KBM-7 (cell line): ENCODE measurements at places on chromosomes 5 and 9.
A peak's percentile ranks its signal among the peaks of the same experiment; 100 is the strongest.

- DNase-seq: peak; percentile 66
Observed at GRCh38 chr9:13033959-13034693, 245.4 kb downstream of the MPDZ start.

- no peak for DNase-seq
Observed at GRCh38 chr5:57804007-57804444, 321.4 kb upstream of the ACTBL2 start.

GRCh38 chr5:87361031-87361445, 51.7 kb downstream of the CCNH start:
- DNase-seq: no peak

GRCh38 chr5:8316608-8317280, 447.8 kb downstream of the MTRR start:
- no peak for DNase-seq

DNA sequence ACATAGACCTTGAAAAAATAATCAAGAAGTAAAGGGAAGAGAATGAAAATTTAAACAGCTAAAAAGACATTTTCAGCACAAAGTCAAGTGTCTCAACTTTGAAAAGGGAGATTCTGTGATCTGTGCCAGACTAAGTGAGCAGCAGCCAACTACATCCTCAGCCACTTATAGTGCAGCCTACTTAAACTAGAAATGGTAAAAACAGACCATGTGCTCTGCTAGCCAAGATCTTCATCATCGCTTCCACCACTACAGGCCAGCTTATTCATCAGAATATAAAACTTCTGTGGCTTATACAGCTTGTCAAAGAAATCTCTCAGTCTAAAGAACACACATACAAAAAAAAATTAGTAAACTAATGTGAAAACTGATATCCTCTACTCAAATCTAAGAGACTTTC, 63.5 kb downstream of the CEMIP2 start:
- DNase-seq: no peak

DNA sequence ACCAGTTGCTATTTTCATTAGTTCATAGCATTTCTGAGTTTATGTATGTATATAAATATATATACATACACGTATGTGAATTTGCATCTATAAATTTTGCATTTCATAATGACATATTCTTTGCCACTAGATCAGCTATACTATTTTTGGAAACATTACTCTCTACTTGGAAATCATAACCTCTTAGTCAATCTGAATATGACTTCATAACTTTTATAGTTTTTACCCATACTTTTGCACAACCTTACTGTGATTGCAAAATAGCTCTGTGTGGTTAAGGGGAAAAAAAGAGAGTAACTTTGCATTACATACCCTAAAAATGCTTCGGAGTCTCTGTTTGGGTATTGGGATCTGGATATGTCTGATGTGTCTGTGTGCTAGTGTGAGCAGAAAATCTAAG, 44.9 kb upstream of the ADAMTSL1 start:
- no peak for DNase-seq

DNA sequence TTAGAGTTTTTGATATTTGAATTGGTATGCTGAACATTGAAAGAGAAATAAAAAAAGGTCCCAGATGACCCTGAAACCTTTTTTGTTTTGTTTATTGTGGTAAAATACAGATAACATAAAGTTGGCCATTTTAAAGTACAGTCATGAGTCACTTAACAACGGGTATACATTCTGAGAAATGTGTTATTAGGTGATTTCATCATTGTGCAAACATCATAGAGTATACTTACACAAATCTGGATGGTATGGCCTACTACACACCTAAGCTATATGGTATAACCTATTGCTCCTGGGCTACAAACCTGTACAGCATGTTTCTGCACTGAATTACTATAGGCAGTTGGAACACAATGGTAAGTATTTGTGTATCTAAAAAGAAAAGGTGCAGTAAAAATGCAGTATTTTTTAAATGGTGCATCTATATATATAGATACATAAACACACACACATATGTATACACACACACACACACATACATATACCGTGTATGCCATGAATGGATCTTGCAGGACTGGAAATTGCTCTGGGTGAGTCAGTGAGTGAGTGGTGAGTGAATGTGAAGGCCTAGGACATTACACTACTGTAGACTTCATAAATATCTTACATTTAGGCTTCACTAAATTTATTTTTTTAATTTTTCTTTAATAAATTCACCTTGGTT, 31.0 kb downstream of the TTC1 start:
- no peak for DNase-seq

DNA sequence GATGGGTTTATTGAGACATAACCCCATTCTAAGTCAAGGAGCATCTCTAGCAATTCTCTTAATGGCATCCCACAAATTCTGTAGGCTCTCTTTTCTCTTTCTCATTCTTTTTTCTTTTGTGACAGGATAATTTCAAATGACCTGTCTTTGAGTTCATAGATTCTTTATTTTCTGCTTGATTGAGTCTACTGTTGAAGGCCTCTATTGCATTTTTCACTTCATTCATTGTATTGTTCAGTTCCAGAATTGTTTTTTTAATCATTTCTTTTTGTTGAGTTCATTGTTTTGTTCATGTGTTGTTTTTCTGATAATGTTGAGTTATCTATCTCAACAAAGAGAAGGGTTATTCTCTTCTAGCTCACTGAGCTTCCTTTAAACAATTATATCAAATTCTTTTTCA, 144.7 kb upstream of the IL12B start:
- no peak for DNase-seq

GRCh38 chr9:97419309-97419867, 7.5 kb downstream of the TDRD7 start:
- no peak for DNase-seq

DNA sequence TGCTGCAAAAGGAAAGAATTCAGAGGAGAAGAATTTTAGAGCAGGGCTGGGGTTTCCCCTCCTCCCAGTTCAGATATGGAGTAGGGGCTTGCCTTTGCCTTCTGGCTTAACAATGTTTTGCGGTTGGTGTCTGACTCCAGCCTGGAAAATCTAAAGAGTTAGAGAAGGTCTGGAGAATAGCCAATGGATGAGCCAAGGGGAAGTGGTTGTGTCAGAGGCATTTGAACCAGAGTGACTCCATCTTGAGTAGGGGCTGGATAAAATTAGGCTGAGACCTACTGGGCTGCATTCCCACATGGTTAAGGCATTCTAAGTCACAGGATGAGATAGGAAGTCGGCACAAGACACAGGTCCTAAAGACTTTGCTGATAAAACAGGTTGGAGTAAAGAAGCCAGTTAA, 133.7 kb downstream of the DIRAS2 start:
- DNase-seq: no peak

DNA sequence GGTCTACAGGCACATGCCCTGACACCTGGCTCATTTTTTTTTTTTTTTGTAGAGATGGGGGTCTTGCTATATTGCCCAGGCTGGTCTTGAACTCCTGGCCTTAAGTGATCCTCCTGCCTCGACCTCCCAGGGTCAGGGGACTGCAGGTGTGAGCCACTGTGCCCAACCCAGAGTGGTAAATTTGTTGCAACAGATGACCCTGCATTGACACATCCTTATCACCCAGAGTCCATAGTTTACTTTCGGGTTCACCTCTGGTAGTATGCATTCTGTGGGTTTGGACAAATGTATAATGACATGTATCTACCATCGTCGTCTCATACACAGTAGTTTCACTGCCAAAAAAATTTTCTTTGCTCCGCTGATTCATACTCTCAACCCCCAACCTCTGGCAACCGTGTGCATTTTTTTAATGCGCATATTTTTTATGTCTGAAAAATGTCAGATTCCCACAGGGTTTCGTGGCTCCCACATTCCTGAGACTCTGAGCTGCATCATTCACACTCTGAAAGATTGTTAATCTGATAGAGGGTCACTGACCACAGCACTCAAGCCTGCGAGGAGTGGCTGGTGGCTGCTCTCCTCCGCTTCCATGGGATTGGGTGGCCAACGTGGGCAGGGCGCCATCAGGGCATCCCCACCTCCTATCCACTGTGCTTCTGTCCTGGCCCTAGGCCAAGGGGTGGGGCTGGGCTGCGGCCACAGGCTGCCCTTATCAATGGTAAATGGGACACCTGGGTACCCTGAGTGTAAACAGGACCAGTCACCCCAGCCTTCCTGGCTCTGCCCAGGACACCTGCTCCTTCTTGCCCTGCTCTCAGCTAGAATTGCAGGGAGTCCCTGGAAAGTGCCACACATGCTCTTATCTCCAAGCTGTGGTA, 9.6 kb downstream of the NDST1 start:
- DNase-seq: no peak

DNA sequence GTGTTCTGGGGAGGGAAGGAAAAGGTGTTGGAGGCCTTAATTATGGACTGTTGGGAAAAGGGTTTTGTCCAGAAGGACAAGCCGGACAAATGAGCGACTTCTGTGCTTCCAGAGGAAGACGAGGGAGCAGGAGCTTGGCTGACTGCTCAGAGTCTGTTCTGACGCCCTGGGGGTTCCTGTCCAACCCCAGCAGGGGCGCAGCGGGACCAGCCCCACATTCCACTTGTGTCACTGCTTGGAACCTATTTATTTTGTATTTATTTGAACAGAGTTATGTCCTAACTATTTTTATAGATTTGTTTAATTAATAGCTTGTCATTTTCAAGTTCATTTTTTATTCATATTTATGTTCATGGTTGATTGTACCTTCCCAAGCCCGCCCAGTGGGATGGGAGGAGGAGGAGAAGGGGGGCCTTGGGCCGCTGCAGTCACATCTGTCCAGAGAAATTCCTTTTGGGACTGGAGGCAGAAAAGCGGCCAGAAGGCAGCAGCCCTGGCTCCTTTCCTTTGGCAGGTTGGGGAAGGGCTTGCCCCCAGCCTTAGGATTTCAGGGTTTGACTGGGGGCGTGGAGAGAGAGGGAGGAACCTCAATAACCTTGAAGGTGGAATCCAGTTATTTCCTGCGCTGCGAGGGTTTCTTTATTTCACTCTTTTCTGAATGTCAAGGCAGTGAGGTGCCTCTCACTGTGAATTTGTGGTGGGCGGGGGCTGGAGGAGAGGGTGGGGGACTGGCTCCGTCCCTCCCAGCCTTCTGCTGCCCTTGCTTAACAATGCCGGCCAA, 19.1 kb downstream of the PTGES2 start:
- DNase-seq: no peak

- DNase-seq: no peak
Observed at GRCh38 chr5:78545406-78545805, 103.2 kb downstream of the LHFPL2 start.

DNA sequence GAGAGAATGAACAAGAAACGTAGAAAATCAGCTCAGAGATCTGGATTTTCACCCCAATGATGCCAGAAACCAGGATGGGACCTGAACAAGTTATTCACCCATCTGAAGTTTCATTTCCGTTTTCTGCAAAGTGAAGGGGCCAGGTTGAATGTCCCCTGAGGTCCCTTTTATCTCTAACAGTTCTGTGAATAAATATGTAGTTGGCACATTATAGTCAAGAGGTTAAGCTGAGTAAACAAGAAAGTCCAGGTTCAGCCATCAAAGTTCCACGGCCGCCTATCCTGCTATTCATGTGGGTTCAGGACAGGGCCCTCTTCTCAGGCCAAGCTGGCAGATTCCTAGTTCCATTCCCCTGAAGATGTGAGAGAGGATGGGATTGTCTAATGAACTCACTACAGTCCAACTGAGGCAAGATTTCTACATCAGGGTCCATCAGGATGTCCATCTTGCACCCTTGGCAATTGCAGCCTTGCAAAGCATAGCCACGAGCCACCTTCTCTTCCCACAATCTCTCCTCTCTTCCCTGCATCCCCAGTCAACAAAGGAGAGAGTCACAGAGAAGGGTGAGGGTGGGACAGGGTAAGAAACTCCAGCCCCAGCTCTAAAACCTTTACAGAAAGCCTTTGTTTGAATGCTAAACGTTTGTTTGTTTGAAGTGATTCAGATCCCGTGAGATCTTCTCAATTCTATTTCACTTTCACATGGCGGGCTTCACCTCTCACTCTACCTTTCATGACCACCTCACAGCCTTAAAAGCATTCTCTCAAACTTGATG, 311.0 kb downstream of the SLIT3 start:
- no peak for DNase-seq

DNA sequence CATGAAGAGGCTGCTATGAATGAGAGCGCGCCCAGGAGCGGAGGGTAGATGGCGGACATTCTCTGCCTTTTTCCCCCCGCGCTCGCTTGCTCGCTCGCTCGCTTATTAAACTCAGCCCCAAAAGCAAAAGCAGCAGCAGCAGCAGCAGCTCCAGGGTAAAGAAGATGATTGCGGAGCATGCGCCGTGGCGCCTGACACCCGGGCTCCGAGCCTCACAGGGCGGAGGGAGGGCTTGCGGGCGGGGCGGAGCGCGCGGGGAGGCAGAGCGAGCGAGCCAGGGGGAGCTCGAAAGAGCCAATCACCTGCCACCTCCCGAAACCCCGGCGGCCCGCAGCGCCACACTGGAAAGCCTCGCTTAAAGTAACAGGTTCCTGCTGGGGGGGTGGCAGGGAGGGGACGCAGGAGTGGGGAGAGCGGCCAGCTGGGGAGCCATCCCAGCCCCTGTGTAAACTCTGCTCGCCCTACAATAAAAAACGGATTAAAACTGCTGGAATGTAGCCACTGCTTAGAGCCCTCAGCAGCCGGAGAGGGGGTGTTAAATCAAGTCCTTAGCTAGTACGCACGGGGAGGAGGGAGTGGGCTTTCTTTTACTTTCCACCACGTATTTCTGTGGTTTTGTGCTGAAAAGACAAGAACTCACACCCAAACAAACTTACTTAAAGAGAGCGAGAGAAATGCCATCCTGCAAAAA, at the start of gene MLLT3:
TSS of gene MLLT3 (minus strand) at position 170 of the 691 bp plus-strand sequence.
- peak; percentile 96 for DNase-seq

DNA sequence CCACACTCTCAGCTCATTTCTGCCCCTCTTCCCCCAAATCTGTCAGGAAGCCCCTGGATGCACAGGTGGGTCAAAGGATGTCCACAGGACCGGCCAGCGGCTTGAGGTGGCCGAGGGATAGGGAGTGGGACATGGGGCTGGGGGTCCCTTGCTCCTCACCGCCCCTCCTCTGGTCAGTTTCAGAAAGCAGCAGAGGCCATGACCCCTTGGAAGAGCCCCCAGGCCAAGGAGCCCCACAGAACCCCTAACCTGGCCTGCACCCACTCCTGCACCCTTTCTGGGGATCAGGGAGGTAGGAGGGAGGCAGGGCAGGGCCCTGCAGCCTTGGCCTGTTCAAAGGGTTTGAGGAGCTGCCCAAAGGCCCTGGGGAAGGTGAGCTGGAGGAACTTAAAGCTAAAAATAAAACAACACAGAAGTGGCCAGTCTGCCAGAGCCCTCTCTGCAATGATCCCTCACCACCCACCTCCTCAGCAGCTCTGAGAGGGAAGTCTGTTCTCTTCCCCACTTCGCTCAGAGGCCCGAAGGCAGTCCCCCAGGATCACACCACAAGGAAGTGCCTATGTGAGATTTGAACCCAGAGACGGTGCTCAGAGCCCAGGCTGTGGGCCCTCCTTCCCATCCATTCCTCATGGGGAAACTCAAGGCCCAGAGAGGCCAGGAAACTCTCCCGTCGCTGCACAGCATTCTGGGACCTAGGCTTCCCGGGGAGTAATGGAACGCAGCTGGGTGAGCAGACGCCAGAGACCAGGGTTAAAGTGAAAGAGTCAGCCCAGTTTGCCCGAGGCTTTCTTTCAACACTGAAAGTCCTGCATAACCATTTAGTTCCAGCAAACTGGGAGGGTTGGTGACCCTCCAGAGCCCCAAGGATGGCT, 910 bp downstream of the ENG start:
- DNase-seq: peak; percentile 42
